ENCODE measurements at places on chromosomes 5 and 9.
A peak's percentile ranks its signal among the peaks of the same experiment; 100 is the strongest.

DNA sequence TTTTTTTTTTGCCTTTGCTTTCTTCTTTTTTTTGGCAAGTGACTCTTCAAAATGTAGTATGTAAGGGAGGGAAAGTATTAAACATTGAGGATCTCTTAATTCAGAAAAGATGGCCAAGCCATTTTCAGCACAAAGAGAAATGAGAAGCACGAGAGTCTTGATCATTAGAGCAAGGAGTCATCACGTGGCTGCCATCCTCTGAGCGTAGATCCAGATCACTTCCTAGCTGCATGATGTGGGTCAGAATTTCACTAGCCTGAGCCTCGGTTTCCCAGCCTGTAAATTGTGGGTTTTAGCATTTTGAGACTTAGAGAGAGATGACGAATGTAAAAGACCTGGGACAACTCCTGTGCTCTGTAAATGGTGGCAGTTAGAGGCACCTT is 312.9 kb downstream of the ARHGEF28 start:
- no peak for DNase-seq

- DNase-seq = no peak
Observed at GRCh38 chr9:7324152-7324598, 475.4 kb downstream of the DMAC1 start.

- DNase-seq = no peak
Observed at GRCh38 chr9:107489144-107489673, 360 bp downstream of the KLF4 start.

GRCh38 chr9:106708475-106709146 is 154.4 kb upstream of the ZNF462 start:
- no peak for DNase-seq

DNA sequence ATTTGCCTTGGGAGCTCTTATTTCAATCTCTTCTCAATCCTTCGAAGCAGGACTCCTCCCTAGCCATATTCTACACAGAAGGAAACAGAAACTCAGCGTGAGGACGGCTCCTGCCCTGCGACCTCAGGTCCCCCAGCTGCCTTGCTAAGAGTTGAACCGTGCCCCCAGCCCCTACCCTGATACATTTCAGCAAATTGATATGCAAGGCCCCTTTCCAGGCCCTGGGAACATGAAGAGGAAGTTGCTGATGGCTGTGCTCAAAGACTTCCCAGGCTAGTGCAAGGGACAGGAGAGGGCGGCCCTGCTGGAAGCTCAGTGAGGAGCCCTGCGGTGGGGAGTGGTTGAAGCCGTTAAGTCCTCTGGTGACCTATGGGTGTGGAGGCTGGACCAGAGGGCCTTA is 41.5 kb downstream of the BOD1 start:
- no peak for DNase-seq

GRCh38 chr5:7794823-7795222 is 56.1 kb downstream of the CFAP90 start:
- no peak for DNase-seq

- no peak for DNase-seq
Observed at GRCh38 chr5:176396330-176396729, 7.8 kb downstream of the HIGD2A start.

DNA sequence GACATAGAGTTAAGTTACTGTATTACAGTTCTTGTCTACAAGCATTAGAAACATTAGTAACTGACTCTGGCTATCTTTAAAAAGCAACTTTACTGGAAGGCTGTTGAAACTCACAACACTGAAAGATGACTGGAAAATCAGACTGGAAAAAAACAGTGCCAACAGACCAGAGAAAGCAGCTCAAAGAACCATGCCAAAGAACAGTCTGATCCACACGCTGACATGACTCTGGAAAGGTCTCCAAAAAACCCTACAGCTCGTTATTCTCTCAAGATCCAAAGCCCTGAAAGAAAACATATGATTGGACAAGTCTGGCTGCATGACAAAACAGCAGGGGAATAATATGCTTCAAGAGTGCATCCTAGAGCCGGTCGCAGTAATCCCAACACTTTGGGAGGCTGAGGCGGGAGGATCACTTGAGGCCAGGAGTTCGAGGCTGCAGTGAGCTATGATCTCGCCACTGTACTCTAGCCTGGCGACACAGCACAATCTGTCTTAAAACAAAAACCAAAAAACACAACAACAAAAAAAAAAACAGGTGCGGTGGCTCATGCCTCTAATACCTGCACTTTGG is 5.6 kb downstream of the GOLPH3 start:
- no peak for DNase-seq

DNA sequence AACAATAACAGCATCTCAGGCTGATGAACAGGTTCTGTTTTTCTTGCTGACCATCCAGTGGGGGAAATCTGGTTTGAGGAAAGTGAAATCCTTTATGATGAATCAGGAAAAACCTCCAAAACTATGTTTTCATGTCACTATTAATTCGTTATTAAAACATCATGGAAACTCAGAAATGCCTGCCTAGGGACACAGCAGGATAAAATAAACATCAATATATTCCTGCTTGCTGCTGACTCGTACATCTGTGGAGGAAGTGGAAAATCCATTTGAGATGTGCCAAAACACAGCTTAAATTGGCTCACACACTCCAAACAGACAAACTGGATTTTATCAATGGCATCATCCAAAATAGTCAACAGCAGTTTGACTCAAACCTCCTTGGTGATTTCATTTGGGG is 53.0 kb downstream of the TEK start:
- no peak for DNase-seq

DNA sequence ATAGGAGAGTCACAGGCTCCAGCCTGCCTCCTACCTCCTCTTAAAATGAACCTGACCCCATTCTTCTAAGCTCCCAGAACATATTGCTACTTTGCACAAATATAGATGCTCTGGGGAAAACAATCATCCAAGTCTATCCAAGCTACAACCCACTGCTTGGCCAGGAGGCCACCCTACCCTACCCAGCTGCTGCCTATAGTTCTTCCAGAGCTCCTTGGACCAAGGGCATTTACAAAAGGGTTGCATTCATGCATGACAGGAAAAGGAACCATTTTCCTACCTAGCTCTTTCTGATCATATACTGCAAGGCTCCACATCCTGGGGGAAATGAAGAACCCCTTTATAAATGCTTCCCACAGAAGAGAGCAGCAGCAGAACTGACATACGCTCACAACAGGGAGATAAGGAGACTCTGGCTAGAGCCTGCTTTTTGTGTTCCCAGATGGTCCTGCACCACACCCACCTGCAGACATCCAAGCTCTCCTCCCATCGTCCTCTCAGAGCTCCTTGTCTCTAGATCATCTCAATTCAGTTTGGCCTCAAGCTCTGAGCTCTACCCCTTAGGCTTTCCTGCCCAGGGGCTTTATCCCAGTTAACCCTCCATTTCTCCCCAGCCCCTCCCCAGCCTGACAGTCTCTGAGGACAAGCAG is 185.5 kb downstream of the SPOCK1 start:
- no peak for DNase-seq

GRCh38 chr5:113195251-113195650 is 218.7 kb downstream of the DCP2 start:
- no peak for DNase-seq

DNA sequence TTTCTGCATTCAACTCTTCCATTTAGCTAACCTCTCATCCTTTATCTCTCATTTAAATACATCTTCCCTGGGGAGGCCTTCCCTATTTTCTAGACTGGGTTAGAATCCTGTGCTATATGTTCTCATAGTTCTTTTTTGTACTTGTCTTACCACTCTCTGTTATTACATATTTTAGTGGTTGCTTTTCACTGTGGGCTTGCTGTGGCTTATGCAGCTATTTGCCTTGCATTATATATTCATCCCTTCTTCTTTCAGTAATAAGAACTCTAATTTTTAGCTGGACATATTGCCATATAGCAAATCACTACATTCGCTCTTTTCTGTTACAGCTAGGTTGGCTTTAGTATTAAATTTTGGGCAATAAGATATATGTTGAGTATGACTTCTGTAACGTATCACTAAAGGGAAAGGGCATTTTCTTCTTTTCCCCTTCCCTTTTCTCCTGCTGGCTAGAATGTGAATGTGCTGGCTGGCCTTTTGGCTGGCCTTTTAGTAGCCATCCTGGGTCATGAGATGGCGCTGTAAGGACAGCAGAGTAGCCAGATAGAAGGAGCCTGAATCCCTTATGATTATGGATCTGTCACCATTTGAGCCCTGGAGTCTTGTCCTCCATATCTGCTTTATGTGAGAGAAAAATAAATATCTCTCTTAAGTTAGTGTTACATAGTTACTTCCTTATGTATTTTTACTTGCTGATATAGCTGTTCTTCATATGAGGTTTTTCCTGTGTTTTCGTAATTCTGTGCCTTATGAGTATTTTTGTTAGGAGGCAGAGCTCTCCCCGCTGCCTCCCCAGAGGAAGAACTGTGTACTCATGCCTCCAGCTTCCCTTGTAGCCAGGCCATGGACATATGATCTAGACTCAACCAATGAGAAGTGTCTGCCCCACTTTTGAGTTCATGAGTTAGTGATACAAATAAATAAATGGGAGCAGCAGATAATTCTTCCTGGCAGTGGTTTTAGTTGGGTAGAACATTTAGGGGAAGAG is 65.8 kb downstream of the NDUFAF2 start:
- DNase-seq = no peak

DNA sequence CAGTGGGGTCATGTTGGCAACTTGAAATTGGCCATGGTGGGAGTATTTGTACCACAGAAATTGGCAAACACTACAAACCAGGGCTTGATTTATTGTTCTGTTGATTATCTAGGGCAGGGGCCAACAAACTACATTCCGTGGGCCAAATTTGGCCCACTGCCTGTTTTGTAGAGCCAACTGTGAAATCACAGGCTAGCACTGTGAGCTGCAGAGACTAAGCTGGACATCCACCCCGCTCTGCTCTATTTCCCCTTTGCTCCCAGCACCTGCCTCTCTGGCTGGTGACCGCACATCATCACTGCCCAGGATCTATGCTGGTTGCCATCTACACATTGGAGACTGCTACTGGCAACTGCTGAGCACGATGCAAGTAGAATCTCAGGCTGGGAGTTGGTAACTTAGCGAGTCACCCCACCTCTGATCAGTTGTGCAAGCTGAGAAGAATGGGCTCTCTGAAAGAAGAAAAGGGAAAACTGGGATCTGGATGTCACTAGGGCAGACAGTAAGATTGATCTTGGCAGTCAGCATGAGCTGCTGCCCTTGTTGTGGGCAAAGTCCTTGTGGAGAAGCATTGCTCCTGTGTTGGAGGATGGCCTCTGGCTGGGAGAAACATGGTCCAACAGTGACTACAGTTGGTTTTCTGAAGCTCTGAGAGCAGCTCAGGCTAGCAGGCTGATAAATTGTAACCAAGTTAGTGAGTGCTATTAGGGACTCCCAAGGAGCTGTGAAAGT is 144.7 kb upstream of the RAD23B start:
- DNase-seq = no peak

GRCh38 chr9:122126331-122127261 is 33.0 kb downstream of the NDUFA8 start:
- no peak for DNase-seq

DNA sequence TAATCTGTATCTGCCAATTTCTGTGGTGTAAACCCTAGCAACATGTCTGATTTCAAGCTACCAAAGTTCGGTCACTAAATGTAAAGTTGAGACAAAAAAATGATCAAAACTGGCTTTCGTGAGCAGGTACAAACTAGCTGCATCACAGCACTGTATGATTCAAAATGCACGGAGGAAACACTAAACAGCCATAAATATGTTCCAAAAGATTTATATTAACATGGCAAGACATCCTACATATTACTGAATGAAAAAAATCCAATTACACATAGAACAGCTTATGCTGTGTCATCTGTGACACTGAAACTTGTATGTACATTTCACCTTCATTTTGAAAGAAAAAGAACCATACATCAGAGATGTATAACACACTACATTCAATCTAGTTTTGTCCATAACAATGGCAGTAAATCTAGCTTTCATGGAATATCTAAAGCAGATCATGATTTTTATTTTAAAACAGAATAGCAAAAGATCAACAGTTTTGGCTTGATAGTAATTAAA is 14.4 kb downstream of the GNAQ start:
- DNase-seq = no peak

- no peak for DNase-seq
Observed at GRCh38 chr9:98900244-98900643, 43.5 kb upstream of the COL15A1 start.

DNA sequence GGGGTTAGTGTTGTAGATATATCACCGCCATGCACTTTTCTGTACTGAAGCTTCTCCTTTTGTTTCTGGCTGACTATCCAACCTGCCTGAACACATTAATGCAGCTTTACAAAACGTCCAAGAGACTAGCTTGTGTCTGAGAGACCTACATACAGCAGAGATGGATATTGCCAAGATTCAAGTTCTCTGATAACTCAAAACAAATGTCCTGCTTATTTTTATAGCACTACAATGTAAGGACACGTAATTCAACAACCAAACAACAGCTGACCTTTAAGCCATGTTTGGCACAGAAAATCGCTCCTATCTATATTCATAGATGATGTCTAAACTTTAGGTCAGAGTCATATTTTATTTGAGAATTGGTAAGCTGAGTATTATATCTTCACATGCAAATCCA is 76.2 kb upstream of the NTRK2 start:
- DNase-seq = no peak

DNA sequence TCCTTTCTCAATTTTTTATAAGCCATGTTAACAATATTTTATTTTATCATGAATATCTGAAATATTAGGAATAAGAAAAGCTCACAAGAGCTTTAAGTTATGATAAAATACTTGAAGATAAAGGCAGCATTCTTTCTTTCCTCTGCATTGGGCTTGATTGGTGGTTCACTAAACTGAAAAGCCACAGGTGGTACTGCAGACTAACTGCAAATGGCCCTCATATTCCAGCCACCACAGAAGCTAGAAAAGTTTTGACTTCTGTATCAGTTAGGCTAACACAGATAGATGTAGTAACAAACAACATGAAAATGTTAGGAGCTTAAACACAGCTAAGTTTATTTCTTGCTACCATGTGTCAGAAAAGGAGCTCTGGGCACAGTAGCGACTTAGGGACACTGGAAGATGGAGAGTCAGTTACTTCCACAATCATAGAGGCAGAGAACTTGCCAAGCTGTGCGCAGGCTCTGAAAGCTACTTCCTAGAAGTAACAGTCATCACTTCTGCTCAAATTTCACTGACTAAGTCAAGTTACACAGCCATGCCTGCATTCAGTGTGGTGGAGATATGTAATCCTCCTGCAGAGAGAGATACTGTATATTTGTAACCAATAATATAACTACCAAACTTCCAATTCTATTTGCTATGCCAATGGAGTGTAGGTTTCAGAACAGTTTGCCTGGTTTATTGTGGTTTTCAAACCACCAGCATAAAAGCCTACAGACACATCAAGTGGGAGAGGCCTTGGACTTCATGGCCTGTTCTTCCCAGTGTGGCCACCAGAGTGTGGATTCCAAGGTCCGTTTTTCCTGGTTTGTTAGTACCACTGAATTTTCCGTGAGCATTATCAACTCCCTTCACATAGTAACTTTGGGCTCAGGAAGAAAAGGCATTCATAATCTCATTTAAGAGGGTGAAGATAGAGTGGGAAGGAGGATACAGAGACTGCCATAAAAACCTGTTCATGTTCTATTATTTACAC is 268.3 kb downstream of the PJA2 start:
- no peak for DNase-seq

- DNase-seq = peak; percentile 95
Observed at GRCh38 chr5:154829589-154830218, 20.7 kb downstream of the FAXDC2 start.

GRCh38 chr5:65244031-65244430 is 237.7 kb downstream of the ADAMTS6 start:
- no peak for DNase-seq

GRCh38 chr5:151020304-151021110 is at the start of gene GPX3:
GPX3 (plus strand) TSS chr5:151020591; CDS start chr5:151020655, 64 bp downstream.
- DNase-seq = peak; percentile 2

GRCh38 chr5:43780586-43780985 is 177.6 kb downstream of the NNT start:
- no peak for DNase-seq

- peak; percentile 72 for DNase-seq
Observed at GRCh38 chr9:137070201-137070905, at the start of gene SAPCD2. SAPCD2 (minus strand) TSS chr9:137070557; CDS start chr9:137070460, 97 bp downstream.
